ENCODE measurements at places on chromosomes 13 and 19.

GRCh38 chr19:7763696-7764095 is 653 bp downstream of the CLEC4M start:
- no peak for DNase-seq

DNA sequence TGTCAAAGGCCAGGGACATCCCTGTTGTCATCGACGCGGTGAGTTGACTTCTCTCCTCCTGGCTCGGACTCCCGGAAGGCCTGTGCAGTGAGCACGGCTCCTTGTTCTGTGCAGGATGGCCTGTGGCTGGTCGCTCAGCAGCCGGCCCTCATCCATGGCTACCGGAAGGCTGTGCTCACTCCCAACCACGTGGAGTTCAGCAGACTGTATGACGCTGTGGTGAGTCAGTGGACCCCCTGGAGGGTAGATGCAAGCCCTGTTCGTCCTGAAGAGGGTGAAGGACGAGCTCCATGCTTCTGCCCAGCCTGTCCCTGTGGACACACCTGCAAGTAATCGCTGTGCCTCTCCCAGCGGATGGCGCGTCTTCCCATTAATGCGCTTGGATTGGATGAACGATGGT is 19.2 kb downstream of the NAXD start:
- DNase-seq: no peak

DNA sequence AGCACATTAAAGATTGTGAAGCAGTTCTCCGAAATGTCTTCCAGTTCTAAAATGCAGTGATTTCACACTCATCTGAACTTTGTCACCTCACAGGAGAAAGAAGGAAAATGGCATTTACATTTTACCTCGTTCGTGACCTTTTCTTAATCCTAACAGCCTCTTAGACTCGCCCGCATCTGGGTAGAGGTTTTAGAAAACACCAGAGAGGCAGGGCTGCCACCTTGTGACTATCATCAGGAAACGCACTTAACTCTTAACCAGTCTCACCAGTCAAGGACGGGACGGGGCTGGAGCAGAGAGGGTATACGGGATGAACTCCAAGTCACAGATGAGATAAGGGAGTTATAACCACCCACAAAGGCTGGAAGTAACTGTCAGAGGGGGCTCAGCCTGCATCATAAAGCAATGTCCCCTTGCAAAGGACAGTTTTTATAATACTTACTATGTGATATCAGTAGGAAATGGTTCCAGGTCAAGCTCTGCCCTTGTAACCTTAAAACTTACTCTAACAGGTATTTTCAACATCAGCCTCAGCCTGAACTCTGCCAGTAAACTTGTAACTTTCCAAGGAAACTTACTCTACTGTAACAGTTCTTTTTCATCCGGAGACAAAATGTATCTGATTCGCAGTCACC is 8.6 kb upstream of the CEACAM6 start:
- no peak for DNase-seq

- DNase-seq: no peak
Measured at GRCh38 chr19:51560339-51560738, 10.7 kb upstream of the ZNF175 start.

- DNase-seq: no peak
Measured at GRCh38 chr19:48833977-48834376, 2.3 kb downstream of the HSD17B14 start.

GRCh38 chr19:4707956-4708650 is 15.5 kb downstream of the DPP9 start:
- no peak for DNase-seq

DNA sequence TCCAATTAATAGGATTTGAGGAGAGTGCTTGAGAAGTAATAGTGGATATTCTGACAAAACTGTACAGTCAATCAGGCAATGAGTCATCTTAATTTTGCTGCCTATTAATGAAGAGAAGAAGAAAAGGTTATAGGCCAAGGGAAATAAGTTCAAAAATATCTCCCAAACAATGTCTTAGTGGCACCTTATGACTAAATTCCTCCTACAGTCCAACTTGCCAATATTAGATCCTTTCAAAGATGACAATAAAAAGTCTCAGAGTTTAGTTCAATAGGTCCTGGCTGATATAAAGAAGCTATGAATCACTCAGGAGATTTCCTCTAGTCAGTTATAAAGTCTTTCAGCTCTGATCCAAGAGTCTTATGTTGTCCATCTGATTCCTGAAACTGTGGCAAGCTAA is 27.9 kb downstream of the UGGT2 start:
- DNase-seq: no peak

DNA sequence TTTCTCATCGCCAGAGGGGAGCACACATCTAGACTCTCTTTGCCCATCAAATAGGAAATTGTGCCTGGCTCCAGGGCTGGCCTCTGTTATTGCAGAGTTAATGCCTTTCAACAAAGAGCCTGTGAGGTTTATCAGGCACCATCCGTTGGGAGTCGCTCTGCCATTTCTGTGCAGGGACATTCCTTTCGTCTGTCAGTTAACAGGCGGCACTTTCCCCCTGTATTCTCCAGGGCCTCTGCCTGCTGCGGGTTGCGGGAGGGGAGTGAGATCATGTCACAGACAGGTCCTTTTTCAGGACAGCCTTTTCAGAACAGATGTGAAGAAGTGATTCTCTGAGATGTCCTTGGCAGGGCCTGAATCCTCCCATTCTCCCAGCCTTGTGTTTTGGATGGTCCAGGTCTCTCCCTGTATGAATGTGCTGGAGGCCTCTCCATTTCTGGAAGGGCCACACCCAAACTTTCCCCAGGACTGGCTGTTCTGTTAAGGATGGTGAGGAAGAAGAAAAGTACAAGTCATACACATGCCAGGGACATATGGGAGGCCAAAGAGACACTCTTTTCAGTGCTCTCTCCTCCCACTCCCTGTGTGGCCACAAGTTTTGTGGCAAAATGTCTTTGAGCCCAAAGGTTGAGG is 14.9 kb downstream of the SERP2 start:
- DNase-seq: no peak

GRCh38 chr13:20193907-20194631 is 1.3 kb upstream of the GJB2 start:
- no peak for DNase-seq

DNA sequence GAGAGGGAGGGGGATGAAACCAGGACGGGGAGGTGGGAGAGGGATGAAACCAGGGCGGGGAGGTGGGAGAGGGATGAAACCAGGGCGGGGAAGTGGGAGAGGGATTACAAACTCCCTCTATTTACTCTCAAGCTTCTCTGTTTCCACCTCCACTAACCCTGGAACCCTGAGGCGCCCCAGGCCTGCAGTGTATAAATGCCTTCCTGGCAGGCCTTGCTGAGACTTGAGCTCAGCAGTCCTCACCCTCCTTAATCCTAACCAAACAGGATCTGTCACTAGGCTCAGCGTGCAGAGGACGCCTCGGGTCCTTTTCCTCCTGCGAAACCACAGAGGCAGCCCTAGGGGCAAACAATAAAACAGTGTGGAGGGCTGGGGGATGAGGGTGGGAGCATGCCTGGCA is 32.1 kb upstream of the OR1M1 start:
- no peak for DNase-seq

- DNase-seq: no peak
Measured at GRCh38 chr13:38950987-38951386, 39.6 kb downstream of the STOML3 start.

- DNase-seq: no peak
Measured at GRCh38 chr19:19217099-19217498, 5.3 kb downstream of the NCAN start.

- DNase-seq: no peak
Measured at GRCh38 chr13:52651897-52652195, 790 bp upstream of the SUGT1 start.

DNA sequence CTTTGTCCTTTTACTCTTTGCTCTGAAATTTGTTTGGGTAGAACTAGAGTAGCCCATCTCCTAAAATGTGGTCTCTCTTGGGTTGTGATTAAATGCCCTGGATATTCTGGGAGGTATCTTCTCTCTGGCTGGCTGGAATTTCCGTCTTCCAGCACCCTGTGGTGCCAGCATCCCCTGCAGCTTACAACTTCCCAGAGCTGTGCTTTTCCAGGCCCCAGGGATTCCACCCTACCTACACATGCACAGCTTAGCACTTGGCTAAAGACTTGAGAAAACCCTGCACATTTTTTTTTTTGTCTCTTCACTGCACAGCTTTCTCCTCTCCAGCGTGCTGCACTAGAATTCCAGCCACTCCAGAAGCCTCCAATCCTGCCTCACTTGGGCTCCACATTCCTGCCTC is 334.7 kb downstream of the IRS2 start:
- DNase-seq: no peak

DNA sequence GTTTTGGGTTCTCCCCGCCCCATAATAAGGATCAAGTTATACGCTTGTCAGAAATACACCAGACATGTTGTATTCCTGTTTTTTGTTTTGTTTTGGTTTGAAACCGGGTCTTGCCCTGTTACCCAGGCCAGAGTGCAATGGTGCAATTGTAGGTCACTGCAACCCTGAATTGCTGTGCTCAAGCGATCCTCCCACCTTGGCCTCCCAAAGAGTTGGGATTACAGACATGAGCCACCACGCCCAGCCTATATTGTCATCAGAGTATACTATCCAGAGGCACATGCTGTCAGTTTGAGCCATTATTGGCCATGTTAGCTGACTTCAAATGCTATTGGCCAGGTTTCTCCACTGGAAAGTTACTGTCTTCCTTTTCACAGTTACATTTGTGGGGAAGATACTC is 9.8 kb downstream of the SAFB start:
- DNase-seq: no peak

GRCh38 chr19:50512112-50512998 is 1.4 kb downstream of the ASPDH start:
- no peak for DNase-seq

GRCh38 chr19:18501351-18501750 is 20.5 kb downstream of the ELL start:
- DNase-seq: no peak

DNA sequence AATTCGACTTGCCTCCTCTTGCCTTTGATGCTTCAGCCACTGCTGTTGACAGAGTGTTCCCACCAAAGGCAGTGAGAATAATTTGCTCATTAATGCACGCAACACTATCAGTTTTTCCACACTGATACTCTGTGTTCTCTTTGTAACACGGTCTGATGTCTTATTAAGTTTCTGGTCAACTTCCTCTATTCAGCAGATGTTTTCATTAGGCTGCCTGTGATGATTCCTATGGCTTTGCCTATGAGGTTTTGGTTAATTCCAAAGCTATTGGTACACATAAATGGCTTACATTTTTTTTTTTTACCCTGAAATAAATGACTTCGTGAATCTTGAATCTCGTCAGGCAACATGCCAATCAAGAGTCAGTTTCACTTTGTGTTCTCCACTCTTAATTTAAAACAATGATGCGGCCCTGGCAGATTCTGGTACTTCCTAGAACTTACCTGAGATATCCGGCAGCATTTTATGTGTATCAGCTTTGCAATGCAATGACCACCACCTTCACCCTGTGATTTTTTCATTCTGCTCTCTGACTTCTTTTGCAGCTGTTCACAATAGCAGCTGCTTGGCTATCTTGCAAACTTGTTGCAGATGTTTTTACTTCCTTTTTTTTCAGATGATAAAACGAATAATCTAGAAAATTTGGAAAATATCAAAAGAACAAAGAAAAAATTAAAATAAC is 27.5 kb upstream of the KL start:
- no peak for DNase-seq

DNA sequence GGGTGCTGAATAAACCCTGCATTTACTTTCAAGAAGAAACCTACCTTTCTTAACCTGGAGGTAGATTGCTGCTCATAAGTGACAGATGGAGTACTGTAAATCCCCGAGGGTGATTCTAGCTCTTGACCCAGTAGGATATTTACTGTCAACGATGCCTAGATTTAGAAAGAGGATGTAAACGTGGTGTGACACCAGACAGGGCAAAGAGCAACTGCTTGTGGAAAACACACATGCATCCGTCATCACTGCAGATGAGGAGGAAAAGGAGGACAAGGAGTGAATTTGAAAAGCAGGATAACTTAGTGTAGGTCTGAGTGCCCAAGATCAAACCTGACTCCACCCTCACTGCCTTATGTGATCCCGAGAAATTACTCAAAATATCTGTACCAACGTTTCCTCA is 9.8 kb upstream of the CLN5 start:
- no peak for DNase-seq

DNA sequence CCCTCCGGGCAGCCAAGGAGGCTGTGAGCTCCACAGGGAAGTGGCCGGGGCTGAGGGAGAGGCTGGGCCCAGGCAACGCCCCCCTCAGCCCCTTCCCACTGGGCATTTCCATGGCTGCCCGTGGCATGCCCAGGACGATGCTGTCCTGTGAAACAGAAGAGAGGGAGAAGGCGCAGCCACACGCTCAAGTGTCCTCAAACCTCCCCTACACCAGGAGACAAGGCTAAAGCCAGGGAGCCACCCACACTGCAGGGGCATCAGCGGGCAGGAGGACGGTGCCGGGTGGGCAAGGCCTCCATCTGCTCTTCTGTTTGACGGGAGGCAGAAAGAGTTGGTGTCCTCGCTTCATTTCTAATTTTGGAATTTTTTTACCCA is 14.2 kb upstream of the PROZ start:
- no peak for DNase-seq

DNA sequence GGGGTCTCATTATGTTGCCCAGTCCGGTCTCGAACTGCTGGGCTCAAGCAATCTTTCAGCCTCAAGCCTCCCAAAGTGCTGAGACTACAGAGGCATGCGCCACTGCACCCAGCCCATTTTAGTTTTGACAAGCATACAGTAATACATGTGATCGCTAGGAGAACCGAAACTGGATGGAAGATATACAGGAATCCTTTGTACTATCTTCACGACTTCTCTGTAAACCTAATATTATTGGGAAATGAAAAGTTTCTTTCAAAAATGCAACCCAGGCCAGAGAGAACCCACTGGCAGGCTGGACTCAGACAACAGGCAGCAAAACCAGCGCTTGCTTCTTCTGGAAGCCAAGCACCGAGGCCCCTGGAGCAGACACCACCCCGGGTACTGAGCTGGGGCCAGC is 9.4 kb downstream of the C19orf12 start:
- DNase-seq: no peak

- no peak for DNase-seq
Measured at GRCh38 chr13:46116653-46117502, 12.0 kb upstream of the CPB2 start.

- DNase-seq: no peak
Measured at GRCh38 chr13:72740015-72740414, 12.3 kb downstream of the BORA start.

DNA sequence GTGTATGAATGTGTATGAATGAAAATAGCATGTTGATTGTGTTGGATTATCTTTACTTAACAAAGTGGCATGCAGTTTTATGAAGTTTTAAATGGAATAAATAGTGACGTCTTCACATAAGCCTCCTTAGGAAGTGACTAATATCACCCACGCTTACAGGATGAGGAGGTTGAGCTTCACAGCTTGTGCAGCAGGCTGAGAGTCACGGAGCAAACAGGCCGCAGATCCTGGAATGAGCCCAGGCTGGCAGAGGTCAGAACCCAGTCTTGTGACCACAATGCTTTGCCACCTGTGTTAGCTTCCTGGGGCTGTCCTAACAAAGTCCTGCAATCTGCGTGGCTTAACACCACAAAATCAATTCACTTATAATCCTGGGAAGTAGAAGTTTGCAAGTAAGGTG is 20.8 kb downstream of the LAIR2 start:
- no peak for DNase-seq

All from activated gamma-delta T cell (primary cell).